ENCODE measurements at places on chromosomes 6 and 20.

- H3K27ac ChIP-seq: no peak overlapping the region
- no peak overlapping the region for H3K4me3 ChIP-seq
- H3K36me3 ChIP-seq: no peaks in the 10 kb centered on the region
- H3K4me1 ChIP-seq: no peaks in the 10 kb centered on the region
- H3K27me3 ChIP-seq: peaks cover 6% of the 10 kb centered on the region
These were observed 133.8 kb downstream of the ANKRD60 start for GRCh38 chr20:58094698-58095097.

DNA sequence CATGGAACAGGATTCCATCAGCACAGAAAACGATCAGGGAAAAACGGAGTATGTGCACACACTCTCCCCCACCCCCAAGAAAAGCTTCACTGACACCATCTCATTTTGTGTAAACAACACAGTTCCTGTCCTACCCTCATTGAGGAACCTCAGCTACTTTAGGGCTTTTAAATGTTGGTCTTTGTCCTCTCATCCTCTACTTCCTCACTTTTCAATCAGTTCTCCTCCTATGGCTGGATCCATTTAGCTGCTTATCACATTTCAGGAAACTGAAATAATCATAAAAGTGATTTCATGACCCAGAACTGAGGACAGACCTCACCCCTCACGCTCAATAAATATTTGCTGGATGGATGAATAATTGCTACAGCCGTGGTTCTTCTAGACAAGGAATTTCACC is 33.1 kb upstream of the PNRC1 start:
- H3K4me1 ChIP-seq: peaks cover 17% of the 10 kb centered on the region
- H3K27me3 ChIP-seq: no peaks in the 10 kb centered on the region
- no peak for DNase-seq
- no peak overlapping the region for H3K27ac ChIP-seq
- no peaks in the 10 kb centered on the region for H3K36me3 ChIP-seq
- H3K4me3 ChIP-seq: no peak overlapping the region

DNA sequence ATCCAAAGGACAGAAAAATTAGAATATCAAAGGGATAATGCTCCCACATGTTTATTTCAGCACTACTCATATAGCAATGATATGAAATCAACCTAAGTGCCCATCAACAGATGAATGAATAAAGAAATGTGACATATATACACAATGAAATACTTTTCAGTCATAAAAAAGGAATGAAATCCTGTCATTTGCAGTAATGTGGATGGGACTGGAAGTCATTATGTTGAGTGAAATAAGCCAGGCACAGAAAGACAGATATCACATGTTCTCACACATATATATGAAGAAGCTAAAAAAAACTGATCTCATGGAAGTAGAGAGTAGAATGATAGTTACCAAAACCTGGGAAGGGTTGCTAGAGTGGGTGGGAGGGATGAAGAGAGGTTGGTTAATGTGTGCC is 135.7 kb downstream of the IBTK start:
- H3K27ac ChIP-seq: no peak overlapping the region
- no peaks in the 10 kb centered on the region for H3K4me1 ChIP-seq
- no peaks in the 10 kb centered on the region for H3K27me3 ChIP-seq
- peaks cover 5% of the 10 kb centered on the region for H3K36me3 ChIP-seq

DNA sequence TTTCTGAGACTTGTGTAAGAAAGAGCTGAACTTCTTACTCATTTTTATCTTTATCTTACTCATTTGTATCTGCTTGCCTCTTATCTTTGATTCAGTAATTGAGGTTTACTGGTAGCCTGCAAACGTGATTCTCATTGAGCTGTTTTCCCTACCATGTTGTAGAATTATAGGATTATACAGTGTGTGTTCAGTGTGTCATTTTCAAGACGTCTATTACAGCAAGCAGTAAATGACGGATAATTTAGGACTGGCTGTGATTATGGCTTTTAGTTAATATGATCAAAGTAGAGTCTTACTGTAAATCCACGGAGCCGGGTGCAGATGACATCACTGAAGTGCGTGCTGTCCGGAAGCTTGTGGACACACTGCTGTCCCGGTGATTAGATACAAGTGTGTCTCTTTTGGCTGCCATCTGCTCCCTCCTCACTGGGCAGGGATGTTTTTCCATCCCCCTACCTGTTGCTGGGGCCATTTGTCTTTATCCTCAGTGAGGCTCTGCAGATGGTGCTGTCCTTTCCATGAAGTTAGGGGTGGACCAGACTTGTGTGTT is 6.0 kb downstream of the NELFCD start:
- no peak overlapping the region for H3K27ac ChIP-seq
- peaks cover 42% of the 10 kb centered on the region for H3K4me1 ChIP-seq
- no peak overlapping the region for H3K4me3 ChIP-seq

- no peaks in the 10 kb centered on the region for H3K4me1 ChIP-seq
- no peaks in the 10 kb centered on the region for H3K36me3 ChIP-seq
- H3K4me3 ChIP-seq: no peak overlapping the region
- H3K27ac ChIP-seq: no peak overlapping the region
These were observed 72.1 kb downstream of the TRAM2 start for GRCh38 chr6:52504782-52505136.

- no peak overlapping the region for H3K4me3 ChIP-seq
- no peaks in the 10 kb centered on the region for H3K36me3 ChIP-seq
- peaks cover 16% of the 10 kb centered on the region for H3K27me3 ChIP-seq
- H3K4me1 ChIP-seq: peaks cover 20% of the 10 kb centered on the region
These were observed 27.5 kb downstream of the BNIP5 start for GRCh38 chr6:36309203-36309602.

- DNase-seq: no peak
- peaks cover 28% of the 10 kb centered on the region for H3K36me3 ChIP-seq
- H3K27me3 ChIP-seq: no peaks in the 10 kb centered on the region
- peak overlapping the region; percentile 66 for H3K27ac ChIP-seq
- H3K4me3 ChIP-seq: no peak overlapping the region
- peaks cover 44% of the 10 kb centered on the region for H3K4me1 ChIP-seq
These were observed 101.3 kb downstream of the RTN4IP1 start for GRCh38 chr6:106527979-106528378.

- no peaks in the 10 kb centered on the region for H3K36me3 ChIP-seq
- H3K4me3 ChIP-seq: no peak overlapping the region
- H3K4me1 ChIP-seq: no peaks in the 10 kb centered on the region
These were observed 103.0 kb downstream of the EDN3 start for GRCh38 chr20:59403261-59403961.

- no peak overlapping the region for H3K27ac ChIP-seq
- H3K36me3 ChIP-seq: no peaks in the 10 kb centered on the region
- DNase-seq: no peak
- H3K4me1 ChIP-seq: peaks cover 5% of the 10 kb centered on the region
These were observed 3.8 kb upstream of the LRRN4 start for GRCh38 chr20:6057691-6058090.

- no peaks in the 10 kb centered on the region for H3K36me3 ChIP-seq
- DNase-seq: no peak
- H3K4me1 ChIP-seq: no peaks in the 10 kb centered on the region
- H3K4me3 ChIP-seq: no peak overlapping the region
These were observed 60.7 kb downstream of the GRIK2 start for GRCh38 chr6:101454106-101454676.

DNA sequence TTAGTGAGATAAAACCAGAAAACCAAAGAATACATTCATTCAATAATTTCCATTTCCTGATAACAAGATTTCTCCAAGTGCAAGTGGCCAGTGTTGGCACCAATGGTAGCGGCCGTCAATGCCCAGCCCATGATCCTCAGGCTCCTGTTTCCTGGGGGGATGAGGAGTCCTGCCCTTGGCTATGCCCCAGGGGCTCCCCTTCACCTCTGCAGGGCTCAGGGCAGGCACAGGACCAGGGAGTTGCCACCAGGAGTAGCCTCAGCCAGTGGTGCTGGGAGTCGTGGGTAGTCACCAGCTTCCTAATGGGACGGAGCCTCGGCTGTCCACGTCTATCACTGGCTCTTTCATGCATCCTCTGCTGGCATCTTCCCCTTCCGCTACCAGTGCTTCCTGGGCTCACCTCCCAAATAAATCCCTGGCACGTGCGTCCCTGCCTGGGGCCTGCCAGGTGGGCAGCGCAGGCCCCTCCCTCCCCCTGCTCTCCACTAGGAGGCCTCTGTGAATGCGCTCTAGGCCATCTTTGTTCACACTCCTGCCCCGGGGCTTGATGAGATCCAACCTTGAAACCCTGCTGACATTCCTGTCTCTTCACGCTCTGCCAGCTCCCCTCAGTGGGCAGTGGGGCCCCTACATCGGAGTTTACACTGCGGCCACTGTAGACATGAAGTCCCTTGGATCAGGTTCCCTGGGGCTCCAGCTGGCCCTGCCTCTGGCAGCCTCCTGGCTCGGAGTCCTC is 215.7 kb downstream of the SYNDIG1 start:
- no peaks in the 10 kb centered on the region for H3K36me3 ChIP-seq
- peaks cover 4% of the 10 kb centered on the region for H3K27me3 ChIP-seq
- DNase-seq: no peak
- H3K4me3 ChIP-seq: no peak overlapping the region
- H3K4me1 ChIP-seq: peaks cover 3% of the 10 kb centered on the region
- no peak overlapping the region for H3K27ac ChIP-seq

GRCh38 chr20:37918035-37918434 is 15.1 kb downstream of the VSTM2L start:
- no peaks in the 10 kb centered on the region for H3K36me3 ChIP-seq
- no peak overlapping the region for H3K27ac ChIP-seq
- no peak for DNase-seq
- H3K4me1 ChIP-seq: peaks cover 31% of the 10 kb centered on the region

- no peak overlapping the region for H3K4me3 ChIP-seq
- no peak for DNase-seq
- H3K36me3 ChIP-seq: no peaks in the 10 kb centered on the region
- peaks cover 43% of the 10 kb centered on the region for H3K27me3 ChIP-seq
- H3K4me1 ChIP-seq: no peaks in the 10 kb centered on the region
These were observed 85.8 kb downstream of the FOXF2 start for GRCh38 chr6:1475174-1475573.

DNA sequence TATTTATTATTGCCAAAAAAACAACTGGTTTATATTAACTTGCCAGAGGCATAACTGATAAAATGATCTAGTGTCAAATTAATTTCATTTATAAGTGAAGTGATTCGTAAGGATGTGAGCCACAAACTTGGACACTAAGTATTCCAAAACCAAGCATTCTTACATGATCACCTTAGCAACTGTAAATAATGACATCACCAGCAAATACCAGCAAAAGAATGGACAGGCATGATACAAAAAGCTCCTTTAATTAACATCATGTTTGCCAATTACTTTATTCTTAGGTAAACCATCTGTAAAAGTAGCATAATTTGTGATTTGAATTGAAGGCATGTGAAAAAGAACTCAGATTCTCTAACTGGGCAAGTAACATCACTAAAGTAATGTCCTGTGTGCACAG is 17.2 kb upstream of the FNDC1 start:
- no peak overlapping the region for H3K4me3 ChIP-seq
- H3K36me3 ChIP-seq: peaks cover 4% of the 10 kb centered on the region
- peaks cover 15% of the 10 kb centered on the region for H3K4me1 ChIP-seq
- peaks cover 9% of the 10 kb centered on the region for H3K27me3 ChIP-seq

DNA sequence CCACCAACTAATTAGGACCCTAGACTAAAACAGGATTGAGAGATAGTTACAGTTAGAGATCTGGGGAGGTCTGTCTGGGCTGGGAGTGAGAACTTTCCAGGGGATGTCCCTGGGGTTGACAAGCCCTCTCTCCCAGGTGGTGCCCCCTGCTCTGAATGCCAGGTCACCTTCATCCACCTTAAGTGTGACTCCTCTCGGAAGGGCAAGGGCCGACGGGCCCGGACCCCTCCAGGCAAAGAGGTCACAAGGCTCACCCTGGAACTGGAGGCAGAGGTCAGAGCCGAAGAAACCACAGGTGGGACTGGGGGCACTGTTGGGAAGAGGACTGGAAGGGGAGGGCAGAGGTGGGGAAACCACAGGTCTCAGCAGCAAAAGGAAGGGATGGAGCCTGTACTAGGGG is 17.0 kb upstream of the ZNF76 start:
- peaks cover 9% of the 10 kb centered on the region for H3K36me3 ChIP-seq
- no peak overlapping the region for H3K27ac ChIP-seq

GRCh38 chr6:55445648-55446204 is 118.5 kb downstream of the GFRAL start:
- H3K36me3 ChIP-seq: no peaks in the 10 kb centered on the region
- no peak overlapping the region for H3K27ac ChIP-seq
- no peaks in the 10 kb centered on the region for H3K4me1 ChIP-seq

GRCh38 chr6:22113026-22113766 is 183.6 kb downstream of the PRL start:
- H3K27ac ChIP-seq: no peak overlapping the region
- H3K27me3 ChIP-seq: no peaks in the 10 kb centered on the region
- H3K4me3 ChIP-seq: no peak overlapping the region
- no peaks in the 10 kb centered on the region for H3K36me3 ChIP-seq
- no peaks in the 10 kb centered on the region for H3K4me1 ChIP-seq
- no peak for DNase-seq

DNA sequence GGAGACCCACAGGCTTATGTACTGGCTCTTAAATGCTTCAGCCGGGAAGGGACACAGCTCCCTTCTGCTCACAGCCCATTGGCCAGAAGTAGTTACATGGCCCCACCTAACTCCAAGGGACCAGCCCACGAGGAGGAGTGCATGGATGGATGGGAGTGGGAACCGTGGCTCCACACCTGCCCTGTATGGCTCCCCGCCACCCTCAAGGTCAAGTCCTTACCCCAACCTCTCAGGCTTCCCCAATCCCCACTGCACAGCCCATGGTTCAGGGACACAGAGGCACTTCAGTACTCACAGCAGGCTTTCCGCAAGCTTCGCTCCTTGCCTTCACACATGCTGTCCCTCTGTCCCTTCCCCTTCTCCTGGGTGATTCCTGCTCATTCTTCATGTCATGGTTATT is 137.9 kb upstream of the KCNG1 start:
- DNase-seq: no peak
- peaks cover 48% of the 10 kb centered on the region for H3K27me3 ChIP-seq
- H3K27ac ChIP-seq: no peak overlapping the region
- peaks cover 5% of the 10 kb centered on the region for H3K4me1 ChIP-seq

GRCh38 chr6:108870357-108870756 is 22.1 kb downstream of the ARMC2 start:
- H3K27ac ChIP-seq: peak overlapping the region; percentile 79
- H3K4me3 ChIP-seq: no peak overlapping the region

GRCh38 chr20:48489656-48490055 is 338.1 kb downstream of the PREX1 start:
- no peak overlapping the region for H3K27ac ChIP-seq
- H3K27me3 ChIP-seq: peaks cover 30% of the 10 kb centered on the region
- no peaks in the 10 kb centered on the region for H3K4me1 ChIP-seq
- no peaks in the 10 kb centered on the region for H3K36me3 ChIP-seq

Measured in naive B cell (primary cell).